BE2C (cell line): ENCODE measurements at places on chromosomes 2 and 18.

- DNase-seq = no peak
These were observed 70.5 kb downstream of the KCNG2 start for GRCh38 chr18:79868168-79868784.

- no peak for DNase-seq
These were observed 128.8 kb downstream of the CERS6 start for GRCh38 chr2:168584911-168585310.

DNA sequence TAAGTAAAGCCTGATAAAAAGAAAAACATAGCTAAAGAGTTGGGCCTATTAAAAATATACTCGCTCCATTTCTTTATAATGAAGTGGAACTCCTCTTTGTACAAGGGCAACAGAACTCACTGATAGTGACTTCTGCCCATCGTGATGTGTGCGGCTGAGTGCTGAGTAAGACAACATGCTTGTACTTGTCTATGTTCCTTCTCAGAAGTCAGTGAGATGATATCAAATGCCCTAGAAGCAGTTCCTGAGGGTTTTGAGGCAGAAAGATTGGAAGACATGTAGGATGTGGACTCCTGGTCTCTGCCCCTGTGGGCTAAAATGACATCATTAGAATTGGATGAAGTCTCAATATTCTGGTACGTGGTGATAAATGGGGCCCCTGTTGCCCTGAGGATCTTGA, 73.8 kb downstream of the USP40 start:
- no peak for DNase-seq

- DNase-seq = no peak
These were observed 123.2 kb downstream of the PKP4 start for GRCh38 chr2:158579928-158580327.

DNA sequence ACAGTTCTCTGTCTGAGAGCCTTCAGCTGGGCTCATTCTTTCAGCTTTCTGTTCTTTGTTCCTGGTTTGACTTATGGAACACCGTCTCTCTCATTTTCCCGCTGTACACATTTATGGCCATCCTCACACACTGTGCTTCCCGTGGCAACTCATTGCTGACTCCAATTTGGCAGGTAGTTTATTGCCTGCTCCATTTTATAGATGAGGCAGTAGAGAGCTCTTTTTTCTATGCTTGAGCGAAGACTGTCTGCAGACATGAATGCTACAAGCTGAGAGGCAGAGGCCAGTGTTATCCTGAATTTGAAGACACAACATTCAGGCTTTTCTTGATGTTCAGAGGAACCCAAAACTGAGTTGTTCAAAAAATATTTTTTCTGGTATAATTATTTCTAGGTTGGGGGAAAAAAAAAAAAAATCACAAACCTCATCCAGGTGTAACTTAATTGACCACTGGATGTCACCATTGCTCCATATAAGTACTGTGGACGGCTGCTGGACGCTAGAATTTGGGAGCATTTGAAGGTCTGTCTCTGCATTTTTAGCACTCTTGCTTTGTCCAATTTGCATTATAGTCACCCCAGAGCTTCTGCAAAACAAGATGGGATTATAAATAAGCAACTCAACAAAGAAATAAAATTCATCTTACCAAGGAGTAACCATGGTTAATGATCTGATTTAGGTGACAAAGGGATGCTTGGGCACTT, 83.5 kb downstream of the HRH4 start:
- no peak for DNase-seq

- DNase-seq = peak; percentile 6
These were observed 60.1 kb downstream of the EVA1A start for GRCh38 chr2:75500633-75501032.

- no peak for DNase-seq
These were observed 1434.4 kb downstream of the LRP1B start for GRCh38 chr2:140696449-140696848.

DNA sequence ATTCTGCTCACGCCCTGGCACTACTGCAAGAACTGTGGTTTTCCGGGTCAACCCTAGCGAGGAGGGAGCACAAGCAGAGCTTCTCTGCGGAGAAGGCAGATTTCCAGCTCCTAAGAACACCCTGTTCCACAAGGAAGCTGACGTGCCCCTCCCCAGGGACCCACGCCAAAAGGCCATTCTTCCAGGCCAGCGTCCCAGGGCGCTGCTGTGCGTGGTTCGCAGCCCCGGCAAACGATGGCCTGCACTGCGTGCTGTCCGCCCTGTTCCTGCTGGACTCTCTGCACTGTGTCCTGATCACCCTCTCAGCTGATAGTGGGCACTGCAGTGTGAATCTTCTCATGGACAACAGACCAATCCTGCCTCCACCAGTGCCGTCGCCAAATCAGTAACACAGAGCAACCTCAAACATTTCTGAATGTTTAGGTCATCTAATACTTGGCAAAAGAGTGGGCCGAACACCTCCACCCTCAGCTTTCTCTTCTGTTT, 49.1 kb downstream of the ADI1 start:
- no peak for DNase-seq

DNA sequence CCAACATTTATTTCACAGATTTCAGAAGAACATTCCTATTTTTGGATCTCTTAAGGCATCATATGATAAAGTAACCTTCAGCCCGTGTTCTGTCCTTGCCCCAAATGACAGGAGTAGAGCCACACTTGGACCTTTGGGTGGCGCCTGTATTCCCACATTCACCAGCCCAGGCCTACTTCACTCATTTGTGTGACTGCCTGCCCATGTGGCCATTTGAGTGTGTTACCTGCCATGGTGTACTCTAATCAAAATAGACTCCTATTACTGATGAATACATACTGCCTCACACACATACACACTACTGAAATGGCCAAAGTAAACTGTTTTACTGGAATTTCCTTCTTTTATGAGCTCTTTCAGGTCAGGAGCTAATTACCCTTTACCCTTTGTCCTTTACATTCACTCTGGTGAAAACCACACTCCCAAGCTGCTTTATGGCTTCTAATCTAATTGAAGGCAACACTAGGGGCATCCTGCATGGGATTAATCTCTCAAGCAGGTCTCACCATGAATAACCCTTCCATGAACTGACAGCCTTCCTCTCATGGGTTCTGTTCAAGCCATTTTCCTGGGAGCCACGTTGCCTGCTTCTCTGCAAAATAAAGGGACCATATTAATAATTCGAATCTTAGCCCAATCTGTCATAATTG, 271.0 kb upstream of the GALNT5 start:
- no peak for DNase-seq

DNA sequence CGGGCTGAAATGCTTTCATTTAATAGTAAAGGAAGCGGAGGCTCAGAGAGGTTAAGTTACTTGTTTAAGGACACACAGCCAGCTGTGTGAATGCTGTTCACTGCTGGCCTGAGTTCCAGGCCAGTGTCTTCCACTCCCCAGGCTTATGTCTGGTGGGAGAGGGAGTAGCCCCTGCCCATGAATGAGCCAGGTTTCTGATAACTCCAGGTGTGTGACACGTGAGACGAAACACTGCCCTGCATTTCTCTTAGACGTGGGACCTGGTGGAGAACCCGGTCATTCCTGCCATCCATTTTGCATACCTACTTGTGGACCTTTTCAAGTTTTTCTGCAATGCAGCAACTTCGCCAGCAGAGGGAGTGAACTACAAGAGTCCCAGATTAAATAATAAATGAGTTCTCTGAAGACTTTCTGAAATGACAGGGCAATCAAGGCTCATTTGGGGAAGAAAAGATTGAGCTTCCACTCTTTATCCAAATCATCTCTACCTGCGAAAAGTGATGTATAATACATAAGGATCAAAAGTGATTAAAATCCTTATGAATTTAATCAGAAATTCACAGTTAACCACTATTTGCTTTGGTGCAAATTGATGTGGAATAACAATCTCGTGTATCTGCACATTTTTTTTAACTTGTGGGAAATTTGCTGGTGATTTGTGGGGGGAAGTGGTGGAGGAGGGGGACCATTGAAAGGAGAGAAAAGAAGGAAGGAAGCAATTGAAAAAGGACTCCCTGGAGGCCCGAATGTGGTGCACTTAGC, 79.4 kb upstream of the ASB18 start:
- DNase-seq = peak; percentile 45

GRCh38 chr2:168545439-168546082, 89.5 kb downstream of the CERS6 start:
- no peak for DNase-seq

GRCh38 chr2:12081481-12082210, 335.2 kb downstream of the LPIN1 start:
- no peak for DNase-seq

GRCh38 chr18:29087616-29088246, 910.8 kb upstream of the CDH2 start:
- DNase-seq = no peak

- DNase-seq = no peak
These were observed 72.0 kb downstream of the KCNF1 start for GRCh38 chr2:10983711-10984110.

DNA sequence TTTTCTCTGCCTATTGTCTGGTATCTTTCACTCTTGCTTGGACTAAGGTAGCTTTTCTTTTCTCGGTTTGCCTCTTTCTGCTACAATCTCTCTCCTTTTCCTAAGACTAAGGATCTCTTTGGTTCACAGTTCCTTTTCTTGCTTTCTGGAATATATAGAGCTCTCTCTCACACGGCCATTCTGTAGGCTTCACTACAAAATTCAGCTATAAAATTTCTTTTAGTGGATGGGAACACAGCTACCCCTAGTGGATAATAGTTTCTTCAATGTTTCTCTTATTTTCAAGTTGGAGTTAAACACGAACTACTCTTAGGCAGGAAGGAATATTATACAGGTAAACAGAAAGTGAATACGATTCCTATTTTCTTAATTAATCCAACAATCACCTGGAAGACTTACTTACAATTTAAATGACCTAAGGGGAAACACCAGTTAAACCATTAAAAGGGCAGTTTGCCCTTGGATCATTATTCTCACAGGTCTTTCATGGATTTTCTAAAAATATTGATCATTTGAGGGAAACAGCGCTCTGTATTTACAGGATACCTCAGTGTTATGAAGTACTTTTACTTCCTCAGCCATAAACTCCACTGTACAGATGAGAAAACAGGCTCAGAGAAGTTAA, 140.5 kb downstream of the LRP2 start:
- DNase-seq = no peak

- DNase-seq = no peak
These were observed 62.5 kb downstream of the ONECUT2 start for GRCh38 chr18:57497372-57498294.

DNA sequence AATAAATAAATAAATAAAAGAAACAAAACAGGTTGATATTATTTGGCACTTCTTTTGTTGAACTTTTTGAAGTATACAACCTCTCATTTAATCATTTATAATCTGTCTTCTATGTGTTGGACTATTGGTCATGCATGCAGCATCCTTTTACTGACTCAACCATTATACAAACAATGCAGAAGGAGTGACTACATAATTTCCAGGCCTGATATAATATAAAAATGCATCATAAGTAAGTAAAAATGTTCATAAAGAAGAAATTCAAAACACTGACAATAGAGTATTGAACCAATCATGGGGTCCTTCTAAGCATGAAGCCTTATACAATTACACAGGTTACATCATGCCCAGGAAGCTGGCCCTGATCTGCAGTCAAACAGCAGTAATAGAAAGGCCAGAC, 141.5 kb upstream of the FN1 start:
- no peak for DNase-seq

DNA sequence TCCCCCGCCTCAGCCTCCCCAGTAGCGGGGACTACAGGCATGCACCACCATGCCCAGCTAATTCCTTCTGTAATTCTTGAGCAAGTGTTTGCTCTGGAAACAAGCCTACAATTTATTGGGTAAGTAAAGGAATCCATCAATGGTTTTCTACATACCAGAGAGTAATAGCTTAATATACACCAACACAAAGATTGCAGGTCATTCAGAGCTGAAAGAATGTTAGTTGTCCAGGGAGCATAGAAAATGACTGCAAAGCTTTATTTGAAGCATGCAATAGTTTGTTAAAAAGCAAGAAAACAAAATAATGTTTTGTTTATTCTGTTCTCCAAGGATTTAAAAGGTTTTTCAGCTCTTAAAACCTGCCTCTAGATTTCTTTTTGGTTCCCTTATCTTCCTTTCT, 5.6 kb downstream of the IDH1 start:
- no peak for DNase-seq

GRCh38 chr2:175030380-175031271, 25.4 kb upstream of the CHN1 start:
- peak; percentile 51 for DNase-seq

DNA sequence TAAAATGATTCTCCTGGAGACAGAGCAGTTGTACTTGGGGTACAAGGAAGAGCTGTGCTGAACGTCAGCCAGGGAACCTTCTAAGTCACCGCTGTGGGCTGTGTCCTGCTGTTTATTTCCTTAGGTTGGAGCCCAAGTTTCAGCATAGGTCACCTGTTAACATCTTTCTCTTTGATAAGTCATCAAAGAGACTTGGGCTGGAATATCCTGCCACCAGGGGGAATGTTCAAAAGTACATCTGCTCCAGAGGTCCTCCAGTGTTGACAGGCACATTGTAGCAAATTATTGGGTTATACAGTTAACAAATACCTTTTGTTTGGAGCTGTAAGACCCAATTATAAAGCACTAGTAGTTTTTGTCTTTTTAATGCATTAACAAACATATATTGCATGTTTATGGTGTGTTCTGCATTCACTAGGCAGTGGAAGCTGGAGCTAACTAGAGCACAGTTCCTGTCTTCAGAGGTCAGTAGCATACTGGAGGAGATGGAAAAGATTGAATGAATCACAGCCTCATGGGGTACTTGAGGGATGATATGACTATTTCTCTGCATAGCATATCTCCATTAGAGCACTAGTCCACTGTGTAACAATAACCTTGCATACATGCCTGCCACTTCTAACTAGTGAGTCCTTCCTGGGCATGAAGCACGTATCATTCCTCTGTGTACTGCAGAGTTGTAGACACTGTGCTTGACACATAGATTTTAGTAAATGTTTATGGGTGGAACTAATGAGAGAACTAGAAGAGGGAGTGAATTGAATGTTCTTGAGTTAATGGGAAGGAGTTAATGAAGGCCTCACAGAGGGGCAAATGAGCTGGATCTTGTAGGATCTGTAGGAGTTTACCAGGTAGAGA, 182.1 kb downstream of the AGAP1 start:
- DNase-seq = no peak

DNA sequence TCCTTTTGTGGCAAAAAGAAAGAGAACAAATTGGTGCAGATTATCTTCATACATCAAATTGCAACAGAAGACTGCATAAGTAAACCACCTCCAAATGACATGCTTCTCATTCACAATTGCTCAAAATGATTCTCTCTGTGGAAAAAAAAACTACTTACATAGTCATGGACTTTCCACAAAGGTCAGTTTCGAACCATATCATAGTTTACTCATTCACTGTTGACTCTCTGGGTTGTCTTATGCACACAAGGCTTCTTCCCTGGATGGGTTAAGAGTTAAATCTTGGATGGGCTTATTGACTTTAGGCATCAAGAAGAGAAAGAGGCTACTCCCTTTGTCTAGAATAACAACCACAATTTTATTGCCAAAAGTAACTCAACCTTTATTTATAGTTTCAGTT, 91.3 kb upstream of the RAB27B start:
- DNase-seq = no peak

GRCh38 chr2:144771348-144771747, 251.4 kb upstream of the ZEB2 start:
- no peak for DNase-seq

- DNase-seq = no peak
These were observed 163.9 kb downstream of the CDH2 start for GRCh38 chr18:28013066-28013465.

- DNase-seq = no peak
These were observed 3.0 kb downstream of the HNRNPLL start for GRCh38 chr2:38599706-38600105.
